ENCODE measurements at places on chromosomes 16 and 17.

GRCh38 chr17:60468371-60468770 is 46.1 kb downstream of the CHCT1 start:
- DNase-seq = no peak

- DNase-seq = no peak
These were observed at the start of gene LGALS9 for GRCh38 chr17:27630607-27631410. Gene LGALS9, plus strand, starts transcription at chr17:27631188. Its CDS starts 78 bp downstream, at chr17:27631266.

- DNase-seq = no peak
These were observed 10.5 kb downstream of the PPM1D start for GRCh38 chr17:60610473-60610872.

DNA sequence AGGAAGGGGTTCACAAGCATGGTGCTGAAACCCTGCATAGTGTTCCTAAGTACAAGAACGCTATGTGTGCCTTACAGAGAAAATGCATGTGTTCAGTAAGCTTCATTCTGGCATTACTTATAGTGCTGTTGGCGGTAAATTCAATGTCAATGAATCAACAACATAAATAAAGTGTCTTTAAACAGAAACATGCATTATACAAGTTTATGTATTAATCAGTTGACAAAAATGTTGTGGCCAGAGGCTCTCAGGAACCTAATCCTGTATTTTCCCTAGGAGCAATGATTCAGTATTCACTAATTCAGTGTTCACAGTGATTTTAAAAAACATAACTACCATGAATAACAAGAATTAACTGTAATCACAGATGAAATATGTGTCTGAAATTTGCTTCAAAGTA is 47.1 kb upstream of the MYOCD start:
- no peak for DNase-seq

DNA sequence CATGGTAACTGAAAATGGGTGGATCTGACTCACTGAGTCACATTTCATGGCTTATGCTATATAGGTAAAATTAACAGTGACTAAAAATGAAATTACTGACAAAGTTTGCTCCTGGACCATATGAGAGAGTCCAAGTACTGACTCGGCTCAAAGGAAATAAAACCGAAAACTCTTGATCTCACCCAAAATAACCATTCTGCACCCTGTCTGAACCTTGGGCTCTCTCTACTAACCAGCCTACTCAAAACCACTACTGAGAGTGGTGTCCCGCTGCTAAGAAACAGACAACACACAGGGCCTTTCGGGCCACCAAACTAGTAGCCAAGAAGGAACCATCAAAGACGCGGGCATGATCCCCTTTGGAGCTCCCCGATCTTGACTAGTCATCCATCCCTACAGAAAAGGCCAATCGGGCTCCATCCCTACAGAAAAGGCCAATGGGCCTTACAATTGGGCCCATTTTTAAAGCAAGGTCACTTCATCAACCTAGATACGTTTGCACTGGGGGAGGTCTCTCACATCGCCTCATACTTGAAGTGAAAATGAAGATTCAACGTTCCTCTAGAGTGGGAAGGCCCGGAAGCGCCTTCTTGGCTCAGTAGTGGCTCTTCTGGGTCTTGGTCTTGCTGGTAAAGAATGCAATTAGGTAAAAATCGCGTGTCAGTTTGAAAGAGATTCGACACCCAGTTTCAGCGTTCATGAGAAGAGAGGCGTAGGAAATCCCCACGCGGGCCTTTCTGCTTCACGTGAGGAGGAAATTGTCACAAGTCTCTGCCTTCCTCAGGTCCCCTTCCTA is 720 bp upstream of the ZPBP2 start:
- DNase-seq = no peak

All from cortex of kidney (tissue), 1 donor.